A549 treated with Mapracorat at 1 μM for 4 hours (cell line): ENCODE measurements at places on chromosomes 3 and 15. TPM values are rescaled to one million over a fixed set of nuclear protein-coding genes. Genes with fewer than 3 reads are reported as not detected.

The BTLA gene
- total RNA-seq = not detected in 5 replicates

The SPTBN5 gene
- 0.16 to 0.34 TPM (median 0.25 TPM) in 5 replicates for total RNA-seq

The PRICKLE2 gene
- total RNA-seq = 2.2 to 2.8 TPM (median 2.7 TPM) in 5 replicates

The CASR gene
- not detected in 5 replicates for total RNA-seq
